ENCODE measurements at places on chromosomes 5 and 9. TPM values are rescaled to one million over a fixed set of nuclear protein-coding genes. Genes with fewer than 3 reads are reported as not detected.

GRCh38 chr5:56852228-56853000, 37.1 kb downstream of the MAP3K1 start:
- H3K4me3 ChIP-seq = no peak overlapping the region
- no peak overlapping the region for H3K27ac ChIP-seq
- peaks cover 28% of the 10 kb centered on the region for H3K4me1 ChIP-seq
- H3K27me3 ChIP-seq = no peaks in the 10 kb centered on the region
- H3K36me3 ChIP-seq = no peaks in the 10 kb centered on the region

GRCh38 chr9:84997472-84997871, 327.9 kb downstream of the NTRK2 start:
- no peak for DNase-seq
- no peaks in the 10 kb centered on the region for H3K36me3 ChIP-seq
- H3K27me3 ChIP-seq = no peaks in the 10 kb centered on the region
- no peak overlapping the region for H3K27ac ChIP-seq
- no peaks in the 10 kb centered on the region for H3K4me1 ChIP-seq
- H3K4me3 ChIP-seq = no peak overlapping the region

DNA sequence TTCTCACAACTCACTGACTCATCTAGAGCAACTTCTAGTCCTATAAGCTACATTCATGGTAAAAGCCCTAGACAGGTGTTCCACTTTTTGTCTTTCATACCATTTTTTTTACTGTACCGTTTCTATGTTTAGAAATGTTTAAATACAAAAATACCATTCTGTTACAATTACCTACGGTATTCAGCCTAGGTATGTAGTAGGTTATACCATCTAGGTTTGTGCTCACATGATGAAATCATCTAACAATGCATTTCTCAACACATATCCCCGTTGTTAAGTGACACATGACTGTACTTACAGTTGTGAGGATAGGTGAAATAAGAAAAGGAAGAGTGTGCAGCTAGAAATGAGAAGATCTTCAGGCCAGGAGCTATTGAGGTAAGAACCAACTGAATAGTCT, 6.2 kb downstream of the CENPK start:
- H3K4me3 ChIP-seq = no peak overlapping the region
- H3K27ac ChIP-seq = no peak overlapping the region
- H3K27me3 ChIP-seq = no peaks in the 10 kb centered on the region
- no peaks in the 10 kb centered on the region for H3K4me1 ChIP-seq

- no peak overlapping the region for H3K4me3 ChIP-seq
- no peaks in the 10 kb centered on the region for H3K4me1 ChIP-seq
- DNase-seq = no peak
- no peaks in the 10 kb centered on the region for H3K36me3 ChIP-seq
- no peaks in the 10 kb centered on the region for H3K27me3 ChIP-seq
These were observed 755.2 kb upstream of the ACO1 start for GRCh38 chr9:31629292-31629691.

DNA sequence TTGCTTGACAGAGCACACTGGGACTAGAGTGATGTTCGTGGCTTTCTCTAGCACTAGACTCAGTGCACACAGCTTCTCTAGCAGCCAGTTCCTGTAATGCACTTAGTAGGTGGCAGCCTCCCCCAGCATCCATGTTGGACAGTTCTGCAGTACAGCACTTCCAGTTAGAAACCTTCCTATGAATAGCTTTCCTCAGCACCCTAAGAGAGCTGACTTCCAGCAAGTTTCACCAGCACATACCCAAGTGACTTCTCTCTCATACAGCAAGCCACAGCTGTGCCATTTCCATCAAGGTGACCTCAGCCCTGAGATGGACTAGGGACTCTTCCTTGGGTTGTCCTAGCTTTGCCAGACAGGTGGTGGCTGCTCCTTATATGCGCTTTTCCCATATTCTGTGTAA, 60.4 kb downstream of the PJA2 start:
- no peak for DNase-seq
- H3K36me3 ChIP-seq = peaks cover 6% of the 10 kb centered on the region
- H3K27ac ChIP-seq = no peak overlapping the region

DNA sequence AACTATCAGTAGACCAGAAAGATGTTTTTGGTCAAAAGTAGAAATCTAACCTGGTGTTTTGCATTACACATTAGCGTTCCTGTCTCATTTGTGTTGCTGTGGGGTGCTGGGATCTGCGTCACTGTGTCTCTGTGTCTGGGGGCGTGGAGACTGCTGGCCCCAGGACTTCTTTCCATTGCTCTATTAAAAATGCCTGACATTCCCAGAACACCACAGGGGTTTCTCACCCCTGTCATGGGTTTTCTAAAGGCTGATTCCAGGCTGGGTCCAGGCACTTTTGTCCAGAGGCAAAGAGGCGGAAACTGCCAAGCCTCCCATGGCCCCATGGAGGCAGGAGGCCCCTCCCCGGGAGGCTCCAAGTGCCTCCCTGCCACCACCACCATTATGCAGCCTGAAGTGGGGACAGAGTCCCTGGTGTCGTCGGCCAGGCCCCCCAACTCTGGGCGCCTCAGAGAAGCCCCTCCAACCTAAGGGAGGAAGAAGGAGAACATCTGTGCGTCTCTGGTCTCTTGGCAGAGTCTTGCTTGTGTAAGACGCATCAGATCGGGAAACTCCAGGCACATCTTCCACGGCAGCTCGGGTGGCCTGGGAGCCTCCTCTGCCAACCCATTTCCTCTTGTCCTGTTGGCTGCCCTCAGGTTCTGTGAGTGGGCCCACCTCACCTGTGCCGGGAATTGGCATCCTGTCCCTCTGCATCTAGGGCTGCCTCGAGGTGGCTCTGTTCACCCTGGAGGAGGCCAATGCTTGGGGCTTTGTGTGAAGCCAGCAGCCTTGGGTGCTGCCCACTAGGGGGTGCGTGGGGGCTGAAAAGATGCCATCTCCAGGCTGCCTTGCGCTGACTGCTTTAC, 13.8 kb upstream of the PLEKHG4B start:
- H3K4me1 ChIP-seq = no peaks in the 10 kb centered on the region
- no peaks in the 10 kb centered on the region for H3K27me3 ChIP-seq

DNA sequence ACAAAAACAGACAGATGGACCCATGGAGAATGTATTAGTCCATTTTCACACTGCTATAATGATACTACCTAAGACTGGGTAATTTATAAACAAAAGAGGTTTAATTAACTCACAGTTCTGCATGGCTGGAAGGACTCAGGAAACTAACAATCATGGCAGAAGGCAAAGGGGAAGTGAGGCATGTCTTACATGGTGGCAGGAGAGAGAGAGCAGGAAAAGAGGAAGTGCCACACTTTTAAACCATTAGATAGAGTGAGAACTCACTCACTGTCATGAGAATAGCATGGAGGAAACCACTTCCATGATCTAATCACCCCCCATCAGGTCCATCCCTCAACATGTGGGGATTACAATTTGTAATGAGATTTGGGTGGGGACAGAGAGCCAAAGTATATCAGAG, 808.9 kb downstream of the CDH12 start:
- H3K36me3 ChIP-seq = no peaks in the 10 kb centered on the region
- H3K4me3 ChIP-seq = no peak overlapping the region
- no peaks in the 10 kb centered on the region for H3K4me1 ChIP-seq
- no peak overlapping the region for H3K27ac ChIP-seq
- no peaks in the 10 kb centered on the region for H3K27me3 ChIP-seq

DNA sequence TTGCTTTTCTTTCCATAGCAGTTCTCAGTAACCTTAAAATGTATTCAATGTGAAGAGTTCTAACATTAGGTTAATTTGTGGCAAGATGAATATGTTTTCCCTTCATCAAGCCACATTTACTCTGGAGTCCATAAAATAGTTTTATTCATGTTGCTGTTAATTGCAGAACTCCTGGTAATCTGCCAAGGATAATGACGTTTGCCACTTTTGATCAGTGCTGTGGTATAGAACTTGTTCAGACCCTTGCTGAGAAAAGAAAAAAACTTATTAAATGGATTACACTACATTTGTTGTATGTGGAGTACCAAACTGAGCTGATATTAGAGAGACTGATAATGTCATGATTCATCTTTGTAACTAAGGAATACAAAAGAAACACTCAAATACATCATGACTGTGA, 212.4 kb upstream of the DMAC1 start:
- H3K36me3 ChIP-seq = no peaks in the 10 kb centered on the region
- H3K27me3 ChIP-seq = no peaks in the 10 kb centered on the region
- H3K4me3 ChIP-seq = no peak overlapping the region
- no peak overlapping the region for H3K27ac ChIP-seq

- no peak overlapping the region for H3K27ac ChIP-seq
- no peak for DNase-seq
- no peaks in the 10 kb centered on the region for H3K36me3 ChIP-seq
- no peak overlapping the region for H3K4me3 ChIP-seq
These were observed 58.7 kb upstream of the PRR16 start for GRCh38 chr5:120405286-120405864.

DNA sequence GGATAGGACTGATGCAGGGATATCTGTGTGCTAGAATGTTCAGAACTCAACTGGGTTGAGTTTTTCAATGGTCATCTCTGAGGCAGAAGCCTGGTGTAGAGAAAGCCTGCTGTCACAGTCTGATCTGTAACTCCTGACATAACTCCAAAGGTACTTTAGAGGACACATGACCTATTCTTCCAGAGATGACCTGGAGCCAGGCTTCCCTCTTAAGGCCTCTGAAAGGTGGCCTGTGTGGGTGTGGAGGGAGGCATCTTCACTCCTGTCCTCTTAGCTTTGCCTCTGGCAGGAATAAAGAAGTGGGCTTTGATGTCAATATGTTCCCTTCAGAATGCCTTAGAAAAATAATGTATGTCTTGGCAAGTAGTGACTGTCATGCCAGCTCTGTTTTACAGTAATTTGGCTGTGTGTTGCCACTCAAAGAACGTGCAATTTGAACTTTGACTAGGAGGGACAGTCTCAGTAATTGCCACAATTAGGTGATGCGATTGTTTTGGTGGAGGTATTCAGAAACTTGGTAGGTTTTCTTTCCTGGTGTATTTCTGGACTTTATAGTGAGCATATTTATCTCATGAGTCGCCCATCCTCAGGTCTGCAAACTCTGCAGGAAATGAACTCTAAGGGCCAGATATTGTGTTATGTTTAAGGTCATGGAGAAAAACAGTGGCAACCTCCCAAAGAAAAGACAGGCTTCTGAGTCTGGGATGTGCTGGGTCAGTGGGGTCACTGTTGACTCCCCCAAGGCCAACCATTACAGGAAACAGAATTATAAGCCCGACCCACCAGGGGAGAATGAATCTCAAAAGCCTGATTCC, 3.2 kb upstream of the C5orf63 start:
- H3K4me1 ChIP-seq = no peaks in the 10 kb centered on the region
- no peak for DNase-seq
- H3K4me3 ChIP-seq = no peak overlapping the region
- H3K27me3 ChIP-seq = no peaks in the 10 kb centered on the region

- DNase-seq = peak; percentile 16
- H3K27ac ChIP-seq = peak overlapping the region; percentile 5
- no peaks in the 10 kb centered on the region for H3K27me3 ChIP-seq
- H3K4me3 ChIP-seq = no peak overlapping the region
- peaks cover 3% of the 10 kb centered on the region for H3K4me1 ChIP-seq
These were observed 71.4 kb upstream of the COL5A1 start for GRCh38 chr9:134570151-134570621.

DNA sequence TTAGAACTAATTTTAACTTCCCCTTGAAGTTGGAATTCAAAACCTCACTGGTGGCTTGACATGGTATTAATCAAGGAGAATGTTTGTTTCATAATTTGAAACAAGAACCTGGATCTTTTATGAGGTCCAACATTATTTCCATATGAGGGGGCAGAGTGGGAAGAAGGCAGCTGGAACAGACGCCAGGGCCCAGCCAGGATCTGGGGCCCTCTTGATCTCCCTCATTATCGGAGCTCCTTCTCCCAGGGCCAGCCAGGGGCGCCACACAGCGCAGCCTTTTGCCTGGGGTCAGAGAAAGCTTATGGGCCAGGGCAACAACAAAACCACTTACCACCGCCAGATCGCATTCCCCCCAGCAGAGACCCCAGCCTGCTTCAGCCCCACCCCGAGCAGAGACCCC, 27.1 kb upstream of the NKD2 start:
- H3K36me3 ChIP-seq = no peaks in the 10 kb centered on the region
- no peak for DNase-seq
- no peaks in the 10 kb centered on the region for H3K4me1 ChIP-seq

DNA sequence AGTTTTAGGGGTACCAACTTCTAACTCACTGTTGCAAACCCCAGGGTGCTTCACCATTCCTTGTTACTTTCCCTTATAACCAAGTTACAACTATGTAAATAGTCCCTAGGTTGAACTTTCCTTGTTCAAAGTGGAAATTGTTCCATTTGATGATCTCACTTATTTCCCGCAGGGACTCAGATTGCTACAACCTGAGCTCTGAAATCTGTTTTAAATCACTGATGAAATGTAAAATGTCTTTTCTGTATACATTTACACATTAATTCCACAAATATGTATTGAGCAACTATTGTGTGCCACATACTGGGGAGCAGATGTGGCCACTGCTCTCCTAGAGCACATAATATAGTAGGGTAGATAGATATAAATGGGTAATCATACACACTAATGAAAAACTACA, 69.1 kb upstream of the TARS1 start:
- no peak overlapping the region for H3K4me3 ChIP-seq
- no peaks in the 10 kb centered on the region for H3K27me3 ChIP-seq
- no peak overlapping the region for H3K27ac ChIP-seq
- no peak for DNase-seq
- peaks cover 11% of the 10 kb centered on the region for H3K4me1 ChIP-seq

DNA sequence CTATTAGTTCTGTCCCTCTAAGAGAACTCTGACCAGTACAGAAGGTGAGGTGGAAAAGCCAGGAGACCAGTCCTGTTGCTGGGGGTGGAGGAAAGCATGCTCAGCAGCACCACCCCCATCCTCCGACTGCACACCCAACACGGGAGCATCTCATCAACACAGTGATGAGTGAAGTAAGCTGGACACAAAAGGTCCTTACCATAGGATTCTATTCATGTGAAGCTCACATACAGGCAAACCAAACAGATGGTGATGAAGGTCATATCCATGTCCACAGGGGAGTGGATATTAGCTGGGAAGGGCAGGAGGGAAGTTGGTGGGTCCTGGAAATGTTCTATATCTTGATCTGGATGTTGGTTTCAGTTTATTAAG, 14.8 kb upstream of the MARCHF6 start:
- no peak overlapping the region for H3K27ac ChIP-seq
- H3K27me3 ChIP-seq = no peaks in the 10 kb centered on the region
- H3K4me3 ChIP-seq = no peak overlapping the region
- no peaks in the 10 kb centered on the region for H3K36me3 ChIP-seq

GRCh38 chr5:128271859-128272464, 188.4 kb downstream of the SLC12A2 start:
- H3K4me3 ChIP-seq = no peak overlapping the region
- no peak overlapping the region for H3K27ac ChIP-seq
- H3K4me1 ChIP-seq = no peaks in the 10 kb centered on the region
- no peak for DNase-seq
- H3K27me3 ChIP-seq = no peaks in the 10 kb centered on the region

- H3K4me3 ChIP-seq = no peak overlapping the region
- H3K27ac ChIP-seq = no peak overlapping the region
- H3K4me1 ChIP-seq = no peaks in the 10 kb centered on the region
- H3K36me3 ChIP-seq = no peaks in the 10 kb centered on the region
- no peak for DNase-seq
These were observed 387.7 kb upstream of the CLINT1 start for GRCh38 chr5:158246661-158247060.

Gene C5orf58
- total RNA-seq = not detected

Gene WWC1
- not detected for total RNA-seq

Gene OSTF1
- 25.1 TPM for total RNA-seq

Gene PCDHB3
- total RNA-seq = 1.1 TPM

Gene SREK1
- total RNA-seq = 31.6 TPM

Gene SHOC1
- not detected for total RNA-seq

Gene CATSPER3
- not detected for total RNA-seq

Gene TMEM203
- total RNA-seq = 24.3 TPM

Gene NHP2
- total RNA-seq = 55.1 TPM

Gene PCDHGA9
- total RNA-seq = 3.2 TPM

Gene OR1K1
- total RNA-seq = not detected
